ENCODE measurements at places on chromosomes 1 and 21.

- DNase-seq = no peak
Measured at GRCh38 chr1:117093091-117093534, 28.4 kb downstream of the TRIM45 start.

DNA sequence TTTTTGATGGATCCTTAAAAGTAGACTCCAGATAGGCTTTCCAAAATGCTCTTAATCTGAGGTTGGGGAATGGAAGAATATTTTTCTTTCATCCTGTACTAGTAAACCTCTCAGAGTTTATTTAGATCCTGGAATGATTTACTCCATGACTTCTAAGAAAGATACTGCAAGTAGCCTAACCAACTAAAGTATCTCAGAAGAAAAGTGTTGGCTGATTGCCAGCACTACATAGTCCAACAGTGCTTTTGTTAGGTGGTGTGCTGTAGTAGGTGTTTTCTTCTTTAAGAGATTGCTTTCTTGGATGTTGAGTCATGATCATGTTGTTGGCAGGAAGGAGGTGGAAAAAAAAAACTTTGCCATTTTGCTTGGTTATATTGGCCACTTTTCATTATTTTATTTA lies 119.8 kb downstream of the OSBPL9 start:
- DNase-seq = no peak

GRCh38 chr1:203711251-203712007 lies 53.6 kb upstream of the LAX1 start:
- DNase-seq = no peak

GRCh38 chr1:15384301-15384901 lies 25.3 kb upstream of the EFHD2 start:
- DNase-seq = no peak

GRCh38 chr21:44331650-44332307 lies 7.4 kb downstream of the CFAP410 start:
- DNase-seq = no peak

- DNase-seq = no peak
Measured at GRCh38 chr1:43651902-43652301, 2.0 kb downstream of the KDM4A start.

GRCh38 chr1:40067023-40067422 lies 26.5 kb downstream of the CAP1 start:
- DNase-seq = no peak

Measured in activated T-helper 9 cell treated with anti-CD3 and anti-CD28 coated beads, Interleukin-2, amount 50 U/mL, for 16 hours (primary cell).